Activated CD4-positive, alpha-beta T cell treated with anti-CD3 and anti-CD28 coated beads, Interleukin-2, amount 50 U/mL, for 24 hours (primary cell): ENCODE measurements at places on chromosomes 11 and 22.

GRCh38 chr11:73413256-73413655 lies 37.1 kb downstream of the RELT start:
- no peak for DNase-seq

- no peak for DNase-seq
These were observed 811.5 kb upstream of the ANO3 start for GRCh38 chr11:25520459-25520858.

GRCh38 chr22:45211435-45211834 lies 29.3 kb downstream of the KIAA0930 start:
- no peak for DNase-seq

DNA sequence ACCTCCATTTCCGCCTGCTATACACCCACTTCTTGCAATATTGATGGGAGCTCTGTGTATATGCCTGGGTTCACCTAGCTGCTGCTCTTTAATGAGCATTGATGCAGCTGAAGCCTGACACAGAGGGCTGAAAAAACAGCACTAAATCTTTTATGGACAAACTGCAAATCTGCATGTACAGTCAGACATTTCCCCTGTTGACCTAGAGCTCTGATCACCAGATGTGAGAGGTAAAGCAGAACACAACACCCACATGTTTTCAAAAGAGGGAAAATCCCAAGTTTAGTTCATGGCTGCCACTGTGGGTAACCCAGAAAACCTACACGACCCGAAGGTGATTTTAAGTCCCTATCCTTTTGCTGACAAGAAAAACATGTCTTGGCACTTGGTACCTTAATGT lies 303.0 kb upstream of the PITPNB start:
- no peak for DNase-seq

DNA sequence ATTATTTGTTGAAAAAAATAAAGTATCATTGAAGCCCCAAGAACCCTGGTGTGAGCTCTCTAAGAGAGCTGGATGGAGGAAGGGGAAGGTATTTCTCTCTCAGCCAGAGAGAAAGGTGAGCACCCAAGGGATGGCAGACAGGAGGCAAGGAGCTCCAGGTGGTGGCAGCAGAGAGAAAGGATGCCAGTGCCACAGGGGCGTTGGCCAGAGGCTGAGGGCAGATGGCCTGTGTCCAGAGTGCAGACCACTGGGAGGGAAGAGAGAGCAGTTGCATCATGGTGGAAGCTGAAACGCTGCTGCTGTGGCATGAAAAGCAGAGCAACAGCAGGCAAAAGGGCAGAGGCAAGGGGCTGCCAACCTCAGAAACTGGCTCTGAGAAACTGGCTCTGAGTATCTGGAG lies 8.5 kb downstream of the SPON1 start:
- no peak for DNase-seq

GRCh38 chr11:119891055-119891768 lies 162.2 kb upstream of the NECTIN1 start:
- DNase-seq = no peak

DNA sequence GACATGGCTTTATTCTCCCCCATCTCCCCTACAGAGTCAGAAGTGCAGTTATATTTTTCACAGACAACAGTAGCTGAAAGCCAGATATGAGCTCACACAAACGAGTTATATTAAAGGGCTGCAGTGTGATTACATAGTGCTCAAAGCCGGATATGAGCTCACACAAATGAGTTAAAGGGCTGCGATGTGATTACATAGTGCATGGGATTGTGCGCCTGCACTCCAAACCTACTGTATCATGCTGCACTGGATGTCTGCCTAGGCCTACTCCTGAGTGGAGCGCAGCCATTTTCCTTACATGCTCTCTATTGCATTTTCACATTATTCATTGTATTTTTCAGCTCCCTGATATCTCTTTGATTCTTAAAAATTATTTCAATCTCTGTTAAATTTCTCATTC lies 414.6 kb upstream of the LARGE1 start:
- no peak for DNase-seq

DNA sequence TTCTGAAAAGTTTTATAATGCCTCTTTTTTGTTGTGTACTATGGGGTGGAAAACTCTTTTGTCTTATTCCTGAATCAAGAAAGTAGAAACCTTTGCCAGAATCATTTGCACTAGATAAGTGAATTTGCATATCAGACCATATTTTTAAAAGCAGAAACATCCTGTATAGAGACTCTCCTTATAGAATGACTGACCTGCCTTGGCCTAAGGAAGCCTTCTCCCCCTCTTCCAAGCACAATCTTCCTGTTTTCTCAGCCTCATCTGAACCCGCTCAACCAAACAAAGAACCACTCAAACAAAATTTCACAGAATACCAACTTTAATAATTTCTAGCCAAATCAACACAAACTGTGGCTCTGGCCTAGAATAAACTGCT lies 60.3 kb downstream of the SIK3 start:
- no peak for DNase-seq

GRCh38 chr11:111105566-111105965 lies 140.0 kb upstream of the POU2AF2 start:
- no peak for DNase-seq

DNA sequence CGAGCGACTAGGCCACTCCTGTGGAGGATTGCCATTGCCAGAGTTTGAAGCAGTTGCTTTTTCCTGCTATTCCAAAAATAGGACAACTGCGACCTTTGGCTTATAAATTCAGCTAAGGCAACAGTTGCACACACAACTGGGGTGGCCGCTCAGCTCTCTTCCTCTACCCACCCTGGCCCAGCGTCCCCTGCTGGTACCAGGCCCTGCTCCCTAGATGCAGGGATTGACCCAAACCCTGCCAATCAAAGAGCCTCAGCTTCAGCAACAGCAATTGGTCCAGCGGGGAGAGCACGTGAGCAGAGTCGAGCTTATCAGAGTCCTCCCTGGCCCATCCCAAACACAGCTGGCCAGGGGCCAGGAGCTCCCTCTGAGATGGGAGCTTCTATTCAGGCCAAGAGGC lies 22.0 kb upstream of the CABP2 start:
- no peak for DNase-seq

DNA sequence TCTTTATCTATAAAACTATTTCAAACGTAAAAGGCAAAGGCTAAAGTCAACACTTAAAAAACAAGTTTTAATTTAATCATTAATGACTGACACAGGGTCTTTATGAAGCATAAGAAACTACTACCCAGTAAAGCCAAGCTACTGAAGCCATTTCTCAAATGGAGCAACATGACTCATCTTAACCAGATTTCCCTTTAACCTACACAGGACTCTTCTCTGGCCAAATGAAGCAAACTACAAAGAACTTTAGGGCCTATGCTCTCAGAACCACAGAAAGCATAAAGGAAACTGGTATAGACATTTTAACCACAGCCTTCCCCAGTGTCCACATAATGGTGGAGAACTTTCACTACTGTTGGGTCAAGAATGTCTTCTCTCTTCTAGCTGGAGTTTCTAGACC lies 34.7 kb downstream of the ALG9 start:
- no peak for DNase-seq
